ENCODE measurements at places on chromosomes 6 and 20.

- H3K36me3 ChIP-seq: no peaks in the 10 kb centered on the region
- DNase-seq: no peak
- peaks cover 19% of the 10 kb centered on the region for H3K4me1 ChIP-seq
- H3K27ac ChIP-seq: no peak overlapping the region
- no peaks in the 10 kb centered on the region for H3K27me3 ChIP-seq
These were observed 96.1 kb upstream of the ARMC2 start for GRCh38 chr6:108751851-108752732.

DNA sequence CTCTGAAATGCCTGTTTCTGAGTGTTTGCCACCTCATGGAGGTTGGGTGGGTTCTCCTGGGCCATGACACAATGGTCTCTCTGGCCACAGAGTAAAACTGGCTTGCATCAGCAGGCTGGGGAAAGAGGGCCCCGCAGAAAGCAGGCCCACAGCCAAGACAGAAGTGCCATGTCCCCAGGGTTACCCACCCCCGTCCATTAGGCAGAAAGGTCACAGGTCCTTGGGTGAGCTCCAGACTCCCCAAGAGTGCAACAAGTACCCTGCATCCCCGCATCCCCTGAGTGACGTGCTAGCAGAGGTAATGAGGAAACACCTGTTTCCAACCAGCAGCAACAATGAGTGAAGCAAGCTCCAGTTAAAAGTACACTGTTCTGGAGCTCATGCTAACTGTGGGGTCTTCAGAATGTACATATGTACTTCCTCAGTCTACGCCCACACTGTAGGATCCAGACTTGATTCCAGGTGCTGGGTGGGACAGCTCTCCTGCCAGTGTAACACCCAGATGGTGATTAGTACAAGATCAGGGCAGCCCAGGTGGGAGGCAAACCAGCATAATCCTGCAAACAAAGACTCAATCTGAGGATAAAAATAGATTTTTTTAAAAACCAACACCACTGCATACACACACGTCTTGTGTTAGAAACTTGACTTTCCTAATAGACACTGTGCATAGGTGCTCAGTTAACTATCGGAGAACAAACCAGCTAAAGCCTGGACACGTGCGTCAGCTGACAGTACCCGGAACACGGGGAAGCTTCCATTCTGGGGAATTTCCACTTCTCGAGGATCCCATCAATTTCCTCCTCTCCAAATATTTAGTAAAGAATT, 31.5 kb downstream of the RRBP1 start:
- no peaks in the 10 kb centered on the region for H3K27me3 ChIP-seq
- no peak overlapping the region for H3K27ac ChIP-seq
- no peaks in the 10 kb centered on the region for H3K4me1 ChIP-seq
- DNase-seq: no peak
- peaks cover 7% of the 10 kb centered on the region for H3K36me3 ChIP-seq

GRCh38 chr20:63969838-63970713, at the start of gene ZNF512B:
TSS of gene ZNF512B (minus strand) at chr20:63969930. CDS start at chr20:63967950, 1,980 bp downstream.
- H3K4me1 ChIP-seq: peaks cover 40% of the 10 kb centered on the region
- peak; percentile 69 for DNase-seq
- H3K27ac ChIP-seq: no peak within 1 kb of the TSS
- no peaks in the 10 kb centered on the region for H3K27me3 ChIP-seq
- no peaks in the 10 kb centered on the region for H3K36me3 ChIP-seq

GRCh38 chr6:43978473-43979346, 148.5 kb downstream of the MRPL14 start:
- no peaks in the 10 kb centered on the region for H3K4me1 ChIP-seq
- DNase-seq: peak; percentile 9
- H3K4me3 ChIP-seq: no peak overlapping the region
- H3K27me3 ChIP-seq: no peaks in the 10 kb centered on the region
- H3K27ac ChIP-seq: no peak overlapping the region

DNA sequence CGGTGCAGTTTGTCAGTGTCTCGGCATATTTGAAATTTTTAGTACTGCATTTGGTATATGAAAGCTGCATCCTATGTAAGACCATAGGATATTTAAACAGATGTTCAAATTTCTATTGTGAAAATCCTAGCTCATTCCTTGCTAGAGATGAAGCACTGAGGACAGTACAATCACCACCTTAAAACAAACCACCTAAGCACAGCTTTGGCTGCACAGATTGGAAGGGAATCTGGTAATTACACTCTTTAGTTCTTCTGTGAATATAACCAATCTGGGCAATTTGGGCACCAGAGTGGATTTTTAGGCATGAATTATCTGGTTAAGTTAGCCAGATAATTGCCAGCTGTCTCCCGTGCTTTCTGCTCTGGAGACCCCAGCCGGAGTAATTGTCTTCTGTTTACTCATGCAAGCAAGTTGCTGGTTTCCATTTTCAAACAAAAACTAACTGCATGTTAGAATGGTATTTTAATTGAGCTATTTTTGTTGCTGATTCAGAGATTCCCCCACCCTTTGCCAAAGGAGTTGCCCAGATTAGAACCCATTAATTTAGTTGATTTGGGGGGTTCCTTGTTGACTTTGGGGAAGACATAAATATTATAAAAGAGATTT, 36.9 kb downstream of the E2F3 start:
- peak overlapping the region; percentile 24 for H3K4me3 ChIP-seq
- no peaks in the 10 kb centered on the region for H3K4me1 ChIP-seq
- H3K27ac ChIP-seq: no peak overlapping the region

- DNase-seq: no peak
- no peaks in the 10 kb centered on the region for H3K27me3 ChIP-seq
- H3K27ac ChIP-seq: peak overlapping the region; percentile 90
These were observed 223.6 kb upstream of the RREB1 start for GRCh38 chr6:6884193-6884627.

GRCh38 chr20:44210406-44211176, at the start of gene OSER1:
TSS of gene OSER1 (minus strand) at chr20:44210771. CDS start at chr20:44206957, 3,814 bp downstream.
- peak within 1 kb of the TSS; percentile 93 for H3K4me3 ChIP-seq
- peak within 1 kb of the TSS; percentile 94 for H3K27ac ChIP-seq
- no peaks in the 10 kb centered on the region for H3K27me3 ChIP-seq
- no peaks in the 10 kb centered on the region for H3K36me3 ChIP-seq
- peak; percentile 97 for DNase-seq
- H3K4me1 ChIP-seq: peaks cover 7% of the 10 kb centered on the region

GRCh38 chr6:126701676-126702560, 362.0 kb downstream of the CENPW start:
- H3K27me3 ChIP-seq: no peaks in the 10 kb centered on the region
- no peaks in the 10 kb centered on the region for H3K36me3 ChIP-seq
- DNase-seq: no peak

GRCh38 chr6:125082908-125083683, 70.5 kb upstream of the TPD52L1 start:
- no peaks in the 10 kb centered on the region for H3K4me1 ChIP-seq
- no peak for DNase-seq
- H3K36me3 ChIP-seq: peaks cover 3% of the 10 kb centered on the region
- H3K4me3 ChIP-seq: no peak overlapping the region

DNA sequence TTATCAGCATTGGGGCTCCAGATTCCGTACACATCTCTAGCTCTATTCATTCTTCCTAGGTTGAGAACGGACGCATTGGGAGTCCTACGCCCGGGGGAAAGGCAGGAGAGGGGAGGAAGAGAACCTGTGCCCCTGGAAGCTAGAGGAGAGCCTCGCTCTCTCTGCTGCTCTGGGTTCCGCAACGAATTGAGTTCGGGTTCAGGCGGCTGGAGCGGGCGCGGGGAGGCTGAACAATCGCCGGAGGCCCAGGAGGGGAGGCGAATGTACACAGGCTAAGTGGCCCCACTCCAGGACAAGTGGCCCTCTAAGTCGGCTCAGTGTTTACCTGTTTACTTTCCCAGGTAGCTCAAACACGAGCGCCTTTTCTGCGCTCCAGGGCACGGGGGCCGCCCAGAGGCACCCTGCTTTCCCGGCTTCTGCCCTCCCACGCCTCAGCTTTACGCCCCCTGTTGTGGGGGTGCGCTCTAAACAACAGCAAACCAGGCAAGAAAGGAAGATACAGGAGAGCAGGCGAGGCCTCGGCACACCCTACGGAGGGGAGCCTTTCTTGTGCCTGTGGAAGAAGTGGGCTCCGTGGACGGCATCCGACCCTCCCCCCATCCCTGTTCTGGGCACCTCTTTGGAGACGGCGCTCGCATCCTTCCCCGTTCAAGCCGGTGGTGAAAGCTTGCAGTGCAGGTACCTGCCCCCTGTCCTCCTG, 4.6 kb upstream of the NKX2-2 start:
- no peak overlapping the region for H3K27ac ChIP-seq
- H3K4me1 ChIP-seq: no peaks in the 10 kb centered on the region
- H3K4me3 ChIP-seq: no peak overlapping the region
- no peaks in the 10 kb centered on the region for H3K36me3 ChIP-seq
- H3K27me3 ChIP-seq: peaks cover 100% of the 10 kb centered on the region
- DNase-seq: no peak

DNA sequence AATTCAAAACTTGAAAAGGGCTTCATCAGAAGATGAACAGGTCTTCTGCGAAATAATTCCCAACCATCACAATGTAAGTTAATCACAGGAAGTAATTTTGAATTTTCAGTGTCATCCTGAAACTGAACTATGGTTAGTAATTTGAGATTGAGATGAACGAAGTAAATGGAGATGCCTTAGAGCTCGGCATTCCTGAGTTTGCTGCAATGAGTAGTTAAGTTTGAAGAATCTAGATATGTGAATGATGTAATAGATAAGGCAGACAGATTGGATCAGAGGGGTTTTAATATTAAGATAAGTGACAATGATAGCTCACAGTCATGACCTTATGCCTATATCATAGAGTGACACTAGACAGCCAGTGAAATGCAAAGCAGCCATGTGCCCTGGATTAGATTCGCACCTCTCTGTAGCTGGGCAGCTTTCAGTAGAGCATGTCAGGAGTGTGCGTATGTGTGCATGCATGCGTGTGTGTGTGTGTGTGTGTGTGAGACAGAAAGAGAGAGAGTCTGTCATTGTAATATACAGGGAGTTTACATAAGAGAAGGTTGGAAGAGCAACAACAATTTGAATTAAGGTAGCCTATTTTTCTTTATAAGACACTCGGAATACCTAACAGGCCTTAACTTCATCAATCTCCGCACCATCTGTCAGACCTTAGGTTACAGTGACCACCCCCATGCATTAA, 233.0 kb downstream of the GMPR start:
- no peak overlapping the region for H3K27ac ChIP-seq
- no peak overlapping the region for H3K4me3 ChIP-seq
- no peaks in the 10 kb centered on the region for H3K27me3 ChIP-seq

GRCh38 chr6:42829561-42830092, 47.8 kb downstream of the BICRAL start:
- no peaks in the 10 kb centered on the region for H3K27me3 ChIP-seq
- no peak for DNase-seq
- H3K27ac ChIP-seq: no peak overlapping the region
- H3K36me3 ChIP-seq: peaks cover 89% of the 10 kb centered on the region
- no peak overlapping the region for H3K4me3 ChIP-seq
- H3K4me1 ChIP-seq: no peaks in the 10 kb centered on the region

- no peaks in the 10 kb centered on the region for H3K27me3 ChIP-seq
- no peak for DNase-seq
- H3K27ac ChIP-seq: no peak overlapping the region
These were observed 104.0 kb downstream of the SASH1 start for GRCh38 chr6:148446681-148447080.

DNA sequence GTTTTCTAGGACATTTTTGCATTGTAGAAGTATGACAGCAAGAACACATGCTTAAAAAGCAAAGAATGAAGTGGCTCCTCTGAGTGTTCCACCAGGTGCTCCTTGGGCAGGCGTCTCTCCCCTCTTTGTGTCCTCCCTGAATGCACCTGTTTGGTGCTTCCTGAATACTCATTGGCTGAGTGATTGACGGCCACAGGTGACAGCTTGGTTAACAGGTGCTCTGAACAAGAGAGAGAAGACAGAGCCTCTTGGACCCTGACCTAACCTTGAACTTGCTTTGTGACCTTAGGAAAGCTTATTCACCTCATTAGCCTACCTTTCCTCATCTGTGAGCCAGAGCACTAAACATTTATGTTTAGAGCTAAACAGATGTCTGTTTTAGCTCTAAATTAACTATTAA, 93.7 kb downstream of the TULP4 start:
- DNase-seq: no peak
- no peaks in the 10 kb centered on the region for H3K27me3 ChIP-seq
- H3K27ac ChIP-seq: no peak overlapping the region
- H3K4me3 ChIP-seq: no peak overlapping the region

GRCh38 chr6:52399511-52400312, 20.4 kb upstream of the EFHC1 start:
- H3K4me1 ChIP-seq: no peaks in the 10 kb centered on the region
- H3K27me3 ChIP-seq: no peaks in the 10 kb centered on the region
- no peak overlapping the region for H3K27ac ChIP-seq

GRCh38 chr6:123547216-123547978, 89.4 kb downstream of the TRDN start:
- no peaks in the 10 kb centered on the region for H3K27me3 ChIP-seq
- H3K36me3 ChIP-seq: no peaks in the 10 kb centered on the region
- H3K27ac ChIP-seq: no peak overlapping the region
- peaks cover 4% of the 10 kb centered on the region for H3K4me1 ChIP-seq
- H3K4me3 ChIP-seq: no peak overlapping the region
- DNase-seq: no peak

- no peaks in the 10 kb centered on the region for H3K36me3 ChIP-seq
- H3K4me3 ChIP-seq: no peak overlapping the region
These were observed 46.3 kb downstream of the PKHD1 start for GRCh38 chr6:52041134-52041533.

- H3K27ac ChIP-seq: no peak overlapping the region
- peak; percentile 42 for DNase-seq
- no peaks in the 10 kb centered on the region for H3K36me3 ChIP-seq
- H3K27me3 ChIP-seq: no peaks in the 10 kb centered on the region
These were observed 208.8 kb downstream of the ARHGAP18 start for GRCh38 chr6:129500958-129501739.

DNA sequence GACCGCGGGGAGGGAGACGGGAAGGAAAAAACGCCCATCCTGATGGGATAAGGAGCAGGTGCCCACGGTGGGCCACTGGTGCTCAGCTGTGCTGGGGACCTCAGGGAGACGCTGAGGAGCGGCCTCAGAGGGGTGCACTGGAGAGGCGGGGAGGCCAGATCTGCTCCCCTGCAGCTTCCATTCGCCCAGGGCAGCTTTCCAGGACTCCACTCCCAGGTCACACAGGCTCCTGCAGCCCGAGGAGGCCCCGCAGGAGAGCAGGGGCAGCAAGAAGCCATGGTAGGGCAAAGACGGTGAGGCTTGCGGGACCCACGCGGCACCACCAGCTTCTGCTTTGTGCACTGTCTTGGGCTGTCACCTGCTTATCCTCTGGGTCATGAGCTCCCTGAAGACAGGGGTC, 82.5 kb upstream of the SULF2 start:
- H3K4me3 ChIP-seq: no peak overlapping the region
- H3K27me3 ChIP-seq: peaks cover 3% of the 10 kb centered on the region
- no peaks in the 10 kb centered on the region for H3K36me3 ChIP-seq
- H3K27ac ChIP-seq: no peak overlapping the region
